ENCODE measurements at places on chromosomes 6 and 20.

DNA sequence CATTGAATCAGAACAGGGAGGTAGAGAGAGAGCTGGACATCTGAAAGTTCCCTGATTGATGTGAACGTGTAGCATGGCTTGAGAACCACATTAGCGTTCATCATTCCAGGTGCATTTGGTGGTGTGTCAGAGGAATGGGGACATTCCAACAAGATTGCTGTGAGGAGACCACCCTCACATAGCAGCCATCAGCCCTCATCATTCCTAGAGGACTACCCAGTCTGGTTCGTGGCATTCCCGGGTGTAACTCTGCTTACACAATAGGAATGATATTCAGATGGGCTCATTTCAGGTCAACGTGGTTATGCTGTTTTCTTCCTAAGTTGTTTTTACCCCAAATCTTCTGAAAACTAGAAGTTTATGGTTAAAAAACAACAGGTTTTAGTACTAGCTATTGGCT, 62.2 kb upstream of the KLHL31 start:
- DNase-seq = no peak

DNA sequence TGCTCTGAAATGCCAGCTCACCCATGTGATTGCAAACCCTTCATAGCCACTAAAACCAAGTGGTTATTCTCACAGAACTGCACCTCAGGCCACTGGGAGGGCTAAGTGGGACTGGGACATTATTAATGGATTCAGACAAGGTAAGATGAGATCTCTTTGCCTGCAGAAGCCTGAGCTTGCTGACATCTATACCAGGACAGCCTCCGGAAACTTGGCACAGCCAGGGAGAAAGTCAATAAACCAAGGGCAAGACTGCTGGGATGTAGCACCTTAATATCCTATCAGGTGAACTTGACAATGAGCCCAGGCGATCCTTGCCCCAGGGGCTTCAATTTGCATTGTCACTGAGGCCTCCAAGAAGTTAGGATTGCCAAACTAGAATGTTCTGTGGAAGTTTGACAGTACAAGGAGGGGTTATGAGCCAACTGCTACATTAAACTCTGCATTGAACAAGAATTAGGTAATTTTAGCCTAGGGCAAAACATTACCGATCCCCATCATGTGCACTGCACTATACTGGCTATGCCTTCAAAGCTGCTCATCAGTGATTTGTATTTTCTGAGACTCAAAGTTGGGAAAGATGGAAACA, 60.1 kb upstream of the RALGAPA2 start:
- DNase-seq = no peak

- no peak for DNase-seq
Observed at GRCh38 chr6:93329301-93330000, 89.9 kb downstream of the EPHA7 start.

DNA sequence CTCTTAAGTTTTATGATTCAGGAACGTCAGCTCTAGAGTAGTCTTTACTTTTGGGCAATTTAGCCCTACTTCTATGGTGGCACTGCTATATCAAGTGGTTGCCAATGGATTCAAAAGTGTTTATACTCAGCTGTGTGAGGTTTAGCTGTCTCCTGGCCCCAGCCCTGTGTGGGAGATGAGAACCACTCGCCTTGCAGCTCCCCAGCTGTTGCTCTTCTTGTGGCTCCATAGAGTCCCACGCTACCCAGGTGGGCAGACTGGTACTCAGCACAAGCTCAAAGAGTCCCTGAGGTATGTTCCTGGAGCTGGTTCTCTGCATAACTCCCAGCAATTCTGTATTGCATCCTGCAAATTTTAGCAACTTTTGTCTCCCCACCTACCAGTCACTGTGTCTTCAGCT, 59.6 kb downstream of the C6orf118 start:
- DNase-seq = no peak

- DNase-seq = no peak
Observed at GRCh38 chr20:63454731-63455567, 17.5 kb downstream of the KCNQ2 start.

GRCh38 chr6:19892260-19892659, 55.1 kb downstream of the ID4 start:
- DNase-seq = no peak

DNA sequence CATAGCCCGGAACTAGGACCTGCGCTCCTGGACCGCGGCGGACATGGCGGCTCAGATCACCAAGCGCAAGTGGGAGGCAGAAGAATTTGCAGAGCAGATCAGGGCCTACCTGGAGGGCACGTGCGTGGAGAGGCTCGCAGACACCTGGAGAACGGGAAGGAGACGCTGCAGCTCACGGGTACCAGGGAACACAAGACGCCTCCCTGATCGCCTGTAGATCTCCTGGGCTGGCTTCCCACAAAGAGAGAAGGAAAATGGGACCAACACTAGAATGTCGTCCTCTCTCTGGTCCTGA, 15.1 kb upstream of the HLA-A start:
- no peak for DNase-seq

- no peak for DNase-seq
Observed at GRCh38 chr6:63683071-63683603, 47.5 kb downstream of the PHF3 start.

- no peak for DNase-seq
Observed at GRCh38 chr20:35845561-35845960, 73.7 kb downstream of the PHF20 start.

GRCh38 chr6:89580997-89581666, 57.4 kb downstream of the LYRM2 start:
- DNase-seq = no peak

DNA sequence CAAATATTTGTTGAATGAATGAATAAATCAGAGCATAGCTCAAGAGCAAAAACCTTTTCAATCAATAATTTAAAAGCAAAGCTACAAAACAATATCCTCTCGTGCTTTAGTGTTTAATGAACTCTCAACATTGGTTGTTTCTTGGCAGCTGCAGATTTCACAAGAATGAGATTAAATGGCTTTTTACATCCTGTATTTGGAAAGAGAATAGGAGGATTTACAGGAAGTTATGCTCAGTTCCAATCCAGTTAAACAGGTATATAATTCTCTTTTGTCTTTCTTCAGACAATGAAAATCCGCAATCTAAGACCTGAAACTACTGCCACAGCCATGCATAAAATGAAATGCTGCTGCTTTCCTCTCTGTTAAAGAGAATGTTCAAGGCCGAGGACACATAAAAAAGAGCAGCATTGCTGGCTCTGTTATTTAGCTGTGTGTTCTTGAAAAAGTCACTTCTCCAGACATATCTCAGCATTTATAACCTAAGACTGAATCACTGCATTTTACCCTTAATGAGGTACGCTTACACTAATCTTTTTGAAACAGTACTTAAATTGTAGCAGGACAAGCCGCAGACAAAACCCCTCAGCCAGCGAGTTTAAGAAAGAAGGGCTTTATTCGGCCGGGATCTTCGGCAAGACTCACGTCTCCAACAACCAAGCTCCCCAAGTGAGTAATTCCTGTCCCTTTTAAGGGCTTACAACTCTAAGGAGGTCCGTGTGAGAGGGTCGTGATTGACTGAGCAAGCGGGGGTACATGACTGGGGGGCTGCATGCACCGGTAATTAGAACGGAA, 3.6 kb downstream of the C6orf52 start:
- DNase-seq = no peak

DNA sequence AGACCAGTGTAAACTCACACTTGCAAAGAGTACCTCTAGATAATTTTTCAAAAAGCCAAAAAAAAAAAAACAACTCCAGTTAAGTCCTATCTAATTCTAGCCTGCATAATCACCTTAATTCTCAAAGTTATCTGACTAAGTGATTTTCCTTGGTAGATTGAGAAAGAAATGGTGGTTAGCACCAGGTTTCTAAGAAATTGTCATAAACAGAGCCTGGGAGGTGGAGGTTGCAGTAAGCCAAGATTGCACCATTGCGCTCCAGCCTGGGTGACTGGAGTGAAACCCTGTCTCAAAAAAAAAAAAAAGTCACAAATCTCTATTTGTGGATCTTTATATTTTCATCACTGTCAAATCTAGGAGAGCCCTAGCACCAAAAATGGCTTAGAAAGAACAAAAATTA, 8.9 kb downstream of the FBXO5 start:
- no peak for DNase-seq

DNA sequence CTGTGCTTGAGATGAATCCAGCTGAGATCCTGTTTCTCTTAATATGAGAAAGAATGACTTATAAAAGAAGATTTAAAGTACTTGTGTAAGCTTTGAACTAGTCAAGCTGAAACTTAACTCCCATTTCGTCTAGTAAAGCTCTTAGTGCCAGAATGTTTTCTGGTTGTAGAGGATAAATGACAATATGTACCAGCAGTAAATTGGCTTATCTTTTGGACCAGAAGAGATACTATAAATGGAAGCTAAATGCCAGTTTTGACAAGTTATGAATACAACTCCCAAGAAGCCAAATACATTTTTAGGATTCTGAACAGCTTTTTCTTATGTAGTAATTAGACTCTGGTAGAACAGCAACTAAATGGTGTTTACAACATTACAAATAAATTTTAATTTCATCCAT, 608.7 kb downstream of the EYS start:
- DNase-seq = no peak

DNA sequence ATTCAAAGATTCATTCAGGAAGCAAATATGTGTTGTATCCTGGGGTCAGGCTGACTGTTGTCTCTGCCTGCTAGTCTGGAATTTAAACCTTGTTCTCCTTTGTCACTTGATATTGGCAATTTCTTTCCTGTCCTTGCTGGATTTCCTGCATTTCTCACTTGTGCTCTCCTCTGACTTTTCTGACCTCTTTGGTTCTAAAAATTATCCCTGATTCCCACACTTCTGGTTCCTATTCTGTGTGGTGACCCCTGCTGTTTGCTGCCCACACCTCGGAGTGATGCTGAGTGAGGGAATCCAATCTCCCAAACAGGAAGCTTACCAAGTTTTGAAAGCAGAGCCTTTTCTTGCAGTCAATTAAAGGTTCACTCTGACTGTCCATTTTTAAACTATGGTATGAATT, 345.3 kb downstream of the CDKAL1 start:
- DNase-seq = no peak

- no peak for DNase-seq
Observed at GRCh38 chr6:43231053-43231452, 1.8 kb upstream of the DNPH1 start.

Data from stimulated activated CD4-positive, alpha-beta T cell treated with anti-CD3 and anti-CD28 coated beads, Interleukin-2, amount 100 ng/mL, for 24 hours (primary cell).